ENCODE measurements at places on chromosomes 5 and 9. TPM values are rescaled to one million over a fixed set of nuclear protein-coding genes. Genes with fewer than 3 reads are reported as not detected.

CACNA1B gene
- 0.29 TPM for total RNA-seq

ISCA1 gene
- 42.4 TPM for total RNA-seq

DNA sequence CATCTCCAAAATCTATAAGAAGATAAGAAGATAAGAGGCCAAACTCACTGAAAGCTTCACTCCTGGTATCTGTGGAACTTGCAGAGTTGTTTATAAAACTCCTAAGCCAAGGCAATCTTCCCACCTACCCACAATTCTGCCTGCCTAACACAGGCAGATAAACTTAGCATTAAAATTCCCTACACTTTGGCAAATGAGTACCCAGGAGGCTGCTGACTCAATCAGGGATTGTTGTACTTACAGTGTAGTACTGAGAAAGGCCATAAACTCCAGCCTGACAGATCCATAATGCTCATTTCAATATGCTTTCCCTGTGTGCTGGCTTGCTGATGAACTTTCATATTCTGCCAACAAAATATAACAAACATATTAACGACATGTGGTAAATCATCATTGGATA is 725.2 kb downstream of the BRINP1 start:
- no peaks in the 10 kb centered on the region for H3K36me3 ChIP-seq
- DNase-seq, result no peak
- no peak overlapping the region for H3K4me3 ChIP-seq
- H3K27me3 ChIP-seq, result no peaks in the 10 kb centered on the region
- H3K27ac ChIP-seq, result no peak overlapping the region
- no peaks in the 10 kb centered on the region for H3K4me1 ChIP-seq

DNA sequence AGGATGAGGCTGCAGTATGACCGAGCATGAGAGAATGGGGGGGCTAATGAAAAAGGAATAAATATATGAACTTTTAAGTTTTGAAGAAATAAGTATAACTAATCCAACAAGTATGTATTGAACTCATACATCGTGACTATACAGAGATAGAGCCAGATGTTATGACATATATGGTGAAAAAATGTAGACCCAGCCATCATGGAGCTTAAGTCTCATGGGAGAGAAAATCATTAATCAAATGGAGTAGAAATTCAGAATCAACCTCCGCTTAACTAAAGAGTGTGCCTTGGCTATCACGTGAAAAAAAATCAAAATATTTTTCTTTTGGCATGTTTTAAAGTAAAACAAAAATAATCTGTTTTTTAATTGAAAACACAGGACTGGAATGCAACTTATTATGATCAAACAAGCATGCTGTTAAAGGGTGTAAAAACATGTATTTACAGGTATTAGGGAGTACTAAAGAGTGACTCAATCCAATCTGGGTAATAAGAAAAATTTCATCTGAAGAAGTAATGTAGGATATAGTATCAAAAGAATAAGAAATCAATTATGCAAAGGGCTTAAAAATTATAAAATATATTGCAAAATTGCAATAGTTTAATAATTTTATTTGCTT is 868.5 kb upstream of the NUDT12 start:
- no peak for DNase-seq
- H3K36me3 ChIP-seq, result no peaks in the 10 kb centered on the region
- no peak overlapping the region for H3K27ac ChIP-seq
- no peaks in the 10 kb centered on the region for H3K27me3 ChIP-seq
- no peaks in the 10 kb centered on the region for H3K4me1 ChIP-seq

DNA sequence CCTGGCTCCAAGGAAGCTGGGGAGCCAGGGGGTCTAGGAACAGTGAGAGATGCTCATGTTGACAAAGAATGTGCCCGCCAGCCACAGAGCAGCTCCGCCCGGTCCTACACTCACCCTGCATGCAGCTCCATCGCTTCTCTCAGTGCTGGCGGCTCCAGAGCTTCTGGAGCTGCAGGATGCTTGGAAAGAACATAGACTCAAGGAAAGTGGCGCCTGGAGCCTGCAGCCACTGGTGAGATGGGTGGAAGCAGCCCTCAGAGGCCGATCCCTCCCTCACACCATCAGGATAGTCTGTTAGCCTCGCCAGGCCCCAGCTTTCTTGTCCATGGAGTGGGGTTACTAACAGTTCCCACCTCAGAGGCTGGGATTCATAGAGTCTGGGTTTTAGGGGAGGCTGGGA is 26.4 kb upstream of the SLC6A19 start:
- H3K4me3 ChIP-seq, result no peak overlapping the region
- DNase-seq, result no peak
- H3K4me1 ChIP-seq, result peaks cover 4% of the 10 kb centered on the region
- no peaks in the 10 kb centered on the region for H3K27me3 ChIP-seq
- no peak overlapping the region for H3K27ac ChIP-seq

- DNase-seq, result no peak
- no peak overlapping the region for H3K27ac ChIP-seq
- no peaks in the 10 kb centered on the region for H3K27me3 ChIP-seq
- no peaks in the 10 kb centered on the region for H3K36me3 ChIP-seq
- H3K4me3 ChIP-seq, result no peak overlapping the region
Measured at GRCh38 chr5:179154346-179154990, 94.3 kb downstream of the ZNF354C start.

DNA sequence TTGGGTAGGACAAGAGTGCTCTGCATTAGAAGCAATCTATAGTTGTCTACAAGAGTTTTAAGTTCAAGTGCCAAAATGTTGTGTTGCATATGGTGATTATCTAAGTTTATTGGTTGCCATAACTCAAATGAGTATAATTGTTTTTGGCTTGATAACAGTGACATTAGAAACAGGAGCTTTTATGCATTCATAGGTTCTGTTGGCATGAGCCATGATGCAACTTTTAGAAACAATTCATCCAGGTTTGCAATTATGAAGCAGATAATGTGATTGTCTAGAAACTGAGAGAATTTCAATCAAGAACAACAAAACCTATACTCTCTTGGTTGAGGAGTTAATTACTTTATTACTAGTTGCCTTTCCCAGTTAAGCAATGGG is 137.0 kb downstream of the PBX3 start:
- no peaks in the 10 kb centered on the region for H3K27me3 ChIP-seq
- H3K4me1 ChIP-seq, result peaks cover 45% of the 10 kb centered on the region
- no peak for DNase-seq

DNA sequence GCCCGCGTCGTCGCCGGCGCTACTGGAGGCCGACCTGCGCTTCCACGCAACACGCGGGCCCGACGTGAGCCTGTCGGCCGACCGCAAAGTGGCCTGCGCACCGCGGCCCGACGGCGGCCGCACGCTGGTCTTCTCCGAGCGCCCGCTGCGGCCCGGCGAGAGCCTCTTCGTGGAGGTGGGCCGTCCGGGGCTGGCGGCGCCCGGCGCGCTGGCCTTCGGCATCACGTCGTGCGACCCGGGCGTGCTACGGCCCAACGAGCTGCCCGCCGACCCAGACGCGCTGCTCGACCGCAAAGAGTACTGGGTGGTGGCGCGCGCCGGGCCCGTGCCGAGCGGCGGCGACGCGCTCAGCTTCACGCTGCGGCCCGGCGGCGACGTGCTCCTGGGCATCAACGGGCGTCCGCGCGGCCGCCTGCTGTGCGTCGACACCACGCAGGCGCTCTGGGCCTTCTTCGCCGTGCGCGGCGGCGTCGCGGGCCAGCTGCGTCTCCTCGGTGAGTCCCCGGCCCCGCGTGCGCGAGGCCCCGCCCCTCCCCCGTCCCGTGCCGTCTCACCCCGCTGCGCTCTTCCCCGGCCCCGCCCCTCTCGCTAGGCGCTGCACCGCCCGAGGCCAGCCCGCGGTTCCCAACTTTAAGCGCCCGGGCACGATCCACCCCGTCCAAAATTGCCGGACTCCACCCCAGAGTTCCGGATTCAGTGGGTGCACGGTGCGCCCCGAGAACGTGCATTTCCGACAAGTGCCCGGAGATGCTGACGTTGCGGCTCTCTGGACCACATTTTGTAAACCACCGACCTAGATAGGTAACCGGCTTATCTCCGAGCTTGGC is 42.8 kb downstream of the NEURL1B start:
- H3K27me3 ChIP-seq, result no peaks in the 10 kb centered on the region
- no peak overlapping the region for H3K4me3 ChIP-seq
- DNase-seq, result no peak
- peaks cover 39% of the 10 kb centered on the region for H3K36me3 ChIP-seq

Measured in esophagus muscularis mucosa (tissue), 4 donors.